ENCODE measurements at places on chromosomes 7 and 10.

DNA sequence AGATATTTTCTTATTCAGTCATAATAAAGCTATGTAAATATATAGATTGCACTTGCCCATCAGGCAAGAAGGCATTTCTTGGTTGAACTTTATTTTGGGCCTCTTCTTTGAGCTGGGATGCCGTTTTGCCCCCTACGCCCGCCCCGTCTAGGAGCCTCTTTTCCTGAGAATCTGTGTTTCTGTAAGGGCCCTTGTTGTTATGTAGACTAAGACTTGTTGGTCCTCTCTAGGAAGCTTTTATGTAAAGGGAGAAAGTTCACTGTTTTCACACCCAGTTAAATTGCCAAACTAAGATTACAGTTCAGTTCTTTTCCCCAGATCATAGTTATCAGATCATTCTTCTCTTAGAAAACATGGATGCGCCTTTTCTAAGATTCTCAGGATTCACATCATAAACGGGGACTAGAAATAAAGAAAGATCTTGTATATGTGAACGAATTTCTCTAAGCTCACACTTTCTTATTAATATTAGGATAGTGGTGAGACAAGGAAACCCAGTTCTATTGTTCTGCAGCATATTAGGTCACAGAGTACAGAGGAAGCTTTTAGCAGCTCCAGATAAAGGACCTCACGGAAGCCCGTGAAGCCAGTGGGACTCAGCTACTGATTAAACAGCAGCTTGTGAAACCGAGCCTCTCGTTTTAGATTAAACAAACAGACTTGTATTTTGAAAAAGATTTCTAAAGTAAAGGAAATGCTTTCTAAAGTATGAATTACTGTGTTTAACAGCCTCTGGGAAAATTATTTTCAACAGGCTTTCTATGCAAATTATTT is 3.8 kb downstream of the LMTK2 start:
- no peak for DNase-seq

GRCh38 chr7:119964065-119964464 is 308.9 kb upstream of the KCND2 start:
- DNase-seq, result no peak

DNA sequence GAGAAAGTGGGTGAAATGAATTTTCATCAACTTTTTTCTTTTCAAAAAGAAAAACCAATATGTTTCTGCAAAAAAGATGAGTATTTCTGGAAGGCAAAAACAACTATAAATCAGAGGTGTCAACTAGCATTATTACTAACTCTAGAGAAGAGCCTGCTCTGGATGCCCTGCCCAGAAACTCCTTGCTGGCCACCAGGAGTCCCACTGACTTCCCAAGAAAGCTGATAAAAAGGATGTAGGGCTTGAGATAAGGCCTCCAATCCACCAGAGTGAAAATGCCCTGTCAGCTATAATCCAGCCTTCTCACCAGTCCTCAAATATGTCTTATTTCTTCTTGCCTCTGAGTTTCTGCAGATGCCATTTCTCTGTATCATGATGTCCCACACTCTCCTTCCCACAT is 16.7 kb upstream of the FZD1 start:
- DNase-seq, result no peak

DNA sequence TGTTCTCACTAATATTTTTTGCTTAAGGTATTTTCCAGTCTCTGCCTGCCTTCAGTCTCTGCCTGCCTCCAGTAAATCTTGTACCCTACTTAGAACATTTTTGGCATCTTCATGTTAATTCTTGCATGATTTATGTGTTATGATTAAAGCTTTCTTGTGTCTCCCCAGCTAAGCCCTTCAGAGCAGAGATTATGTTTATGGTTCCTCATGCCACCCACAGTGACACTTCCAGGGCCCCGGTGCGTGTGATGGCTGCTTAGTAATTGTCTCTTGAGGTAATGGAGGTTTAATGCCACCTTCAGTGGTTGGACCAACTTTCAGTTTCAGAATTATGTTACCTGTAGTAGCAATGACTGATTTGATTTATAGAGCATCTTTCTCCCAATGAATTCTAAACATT is 70.6 kb upstream of the MET start:
- DNase-seq, result no peak

DNA sequence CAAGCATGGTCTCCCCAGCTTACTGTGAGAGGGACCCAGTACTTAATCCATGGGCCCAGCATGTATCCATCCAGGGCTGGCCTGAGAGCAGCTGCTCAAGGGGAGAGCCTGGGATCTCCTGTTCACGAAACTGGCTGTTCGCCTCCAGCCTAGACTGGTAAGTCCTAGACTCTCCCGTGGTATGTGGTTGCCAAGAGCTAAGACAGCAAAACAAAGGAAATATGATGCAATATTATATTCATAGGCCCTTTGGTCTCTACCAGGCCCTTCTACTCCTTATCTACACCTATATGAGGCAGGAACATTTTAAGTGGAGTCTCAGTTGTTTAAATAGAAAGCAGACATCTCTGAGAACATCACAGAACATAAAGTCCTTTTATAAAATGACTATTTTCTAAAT is 28.9 kb upstream of the STK17A start:
- no peak for DNase-seq
